Activated CD8-positive, alpha-beta T cell treated with anti-CD3 and anti-CD28 coated beads, Interleukin-2, amount 10 ng/mL, durations not matched to agents 7 days and 5 days (primary cell): ENCODE measurements at places on chromosomes 7 and 10.

- H3K27me3 ChIP-seq, result no peaks in the 10 kb centered on the region
- H3K4me1 ChIP-seq, result peaks cover 70% of the 10 kb centered on the region
- H3K4me3 ChIP-seq, result peak overlapping the region; percentile 83
- peak overlapping the region; percentile 100 for H3K27ac ChIP-seq
- peaks cover 9% of the 10 kb centered on the region for H3K36me3 ChIP-seq
- DNase-seq, result peak; percentile 76
Observed at GRCh38 chr7:104943502-104944343, 70.3 kb upstream of the KMT2E start.

DNA sequence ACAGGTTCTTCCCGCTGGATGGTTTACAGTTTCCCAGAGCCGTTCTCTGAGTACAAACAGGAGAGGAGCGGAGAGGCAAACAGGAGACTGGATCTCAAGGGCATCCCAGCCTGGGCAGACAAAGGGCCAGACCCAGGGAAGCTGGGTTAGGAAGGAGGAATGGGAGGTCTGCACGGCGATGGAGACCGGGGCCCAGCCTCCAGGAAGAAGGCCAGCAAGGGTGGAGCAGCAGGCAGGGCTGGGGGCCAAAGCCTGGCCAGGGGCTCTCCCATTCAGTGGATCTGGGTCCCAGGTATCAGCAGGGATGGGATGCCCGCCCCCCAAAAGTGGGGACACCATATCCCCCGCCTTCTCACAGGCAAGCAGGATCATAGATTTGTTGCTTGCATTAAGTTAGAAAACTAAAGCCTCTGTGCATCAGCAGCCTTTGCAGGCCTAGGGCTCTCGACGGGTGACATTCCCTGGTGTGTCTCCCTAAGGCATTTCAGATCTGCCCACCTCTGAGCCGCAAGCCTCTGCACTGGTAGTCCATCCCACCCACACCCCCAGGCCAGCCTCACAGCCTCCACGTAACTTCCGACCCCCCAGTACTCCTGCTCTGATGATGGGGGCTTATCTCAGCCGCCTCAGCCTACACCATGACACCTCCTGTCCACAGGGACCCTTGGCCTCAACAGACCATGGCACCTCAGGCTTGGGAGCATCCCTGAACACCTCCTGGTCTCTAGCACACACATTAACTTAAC, 59.9 kb downstream of the TNS3 start:
- DNase-seq, result no peak
- H3K4me1 ChIP-seq, result no peaks in the 10 kb centered on the region
- H3K27ac ChIP-seq, result no peak overlapping the region
- H3K27me3 ChIP-seq, result no peaks in the 10 kb centered on the region
- no peaks in the 10 kb centered on the region for H3K36me3 ChIP-seq

GRCh38 chr10:90787393-90788198, 70.2 kb downstream of the HTR7 start:
- H3K36me3 ChIP-seq, result no peaks in the 10 kb centered on the region
- peaks cover 4% of the 10 kb centered on the region for H3K27me3 ChIP-seq
- no peak overlapping the region for H3K4me3 ChIP-seq
- peaks cover 8% of the 10 kb centered on the region for H3K4me1 ChIP-seq

GRCh38 chr10:84190621-84191020, 3.7 kb upstream of the CDHR1 start:
- no peaks in the 10 kb centered on the region for H3K36me3 ChIP-seq
- H3K4me3 ChIP-seq, result no peak overlapping the region
- no peak overlapping the region for H3K27ac ChIP-seq
- H3K27me3 ChIP-seq, result peaks cover 26% of the 10 kb centered on the region
- peaks cover 23% of the 10 kb centered on the region for H3K4me1 ChIP-seq

- H3K36me3 ChIP-seq, result peaks cover 20% of the 10 kb centered on the region
- H3K27ac ChIP-seq, result peak overlapping the region; percentile 91
- peak overlapping the region; percentile 69 for H3K4me3 ChIP-seq
- H3K4me1 ChIP-seq, result peaks cover 98% of the 10 kb centered on the region
- H3K27me3 ChIP-seq, result no peaks in the 10 kb centered on the region
Observed at GRCh38 chr7:50264908-50265307, 39.6 kb upstream of the IKZF1 start.

DNA sequence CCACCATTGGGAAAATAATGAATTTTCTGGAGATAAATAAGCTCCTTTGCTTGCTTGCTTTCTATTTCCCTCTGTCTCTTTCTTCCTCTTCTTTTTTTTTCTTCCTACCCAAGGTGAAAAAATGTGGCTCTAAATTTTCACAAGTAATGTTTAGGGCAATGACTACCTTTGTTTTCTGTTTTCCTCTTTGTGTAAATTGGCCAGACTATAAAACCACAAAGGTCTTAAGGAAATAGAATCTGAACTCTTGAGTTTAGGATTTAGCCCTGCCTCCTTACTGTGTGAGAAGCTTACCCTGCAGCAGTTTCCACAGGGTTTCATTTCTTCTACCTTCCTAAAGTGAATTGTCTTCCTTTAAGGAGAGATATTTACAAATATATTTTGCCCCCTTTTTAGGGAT, 330.4 kb downstream of the ARL4A start:
- no peaks in the 10 kb centered on the region for H3K27me3 ChIP-seq
- no peak for DNase-seq
- no peak overlapping the region for H3K27ac ChIP-seq
- H3K4me1 ChIP-seq, result no peaks in the 10 kb centered on the region

GRCh38 chr7:129498021-129498420, 4.3 kb upstream of the SMKR1 start:
- no peaks in the 10 kb centered on the region for H3K36me3 ChIP-seq
- DNase-seq, result no peak
- H3K4me3 ChIP-seq, result no peak overlapping the region
- no peak overlapping the region for H3K27ac ChIP-seq
- no peaks in the 10 kb centered on the region for H3K27me3 ChIP-seq

DNA sequence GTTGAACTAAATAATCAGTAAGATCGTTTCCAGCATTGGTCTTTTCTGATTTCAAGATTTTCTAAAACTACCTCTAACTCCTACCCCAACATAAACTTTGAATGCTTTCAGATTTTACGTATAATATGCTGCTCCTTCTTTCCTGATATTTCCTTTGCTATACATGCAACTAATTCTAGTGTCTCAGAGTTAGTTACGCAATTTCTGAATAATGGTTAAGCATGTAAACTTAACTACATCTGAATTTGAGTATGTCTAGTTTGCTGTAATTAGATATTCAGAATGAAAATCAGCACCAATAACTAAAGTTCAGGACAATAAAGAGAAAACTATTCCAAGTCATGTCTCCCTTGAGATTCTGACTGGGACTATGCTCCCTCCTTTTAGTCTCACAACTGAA, 71.0 kb downstream of the SEMA3C start:
- no peaks in the 10 kb centered on the region for H3K4me1 ChIP-seq
- no peak for DNase-seq
- no peak overlapping the region for H3K27ac ChIP-seq
- no peaks in the 10 kb centered on the region for H3K36me3 ChIP-seq
- no peaks in the 10 kb centered on the region for H3K27me3 ChIP-seq
- H3K4me3 ChIP-seq, result no peak overlapping the region
